ENCODE measurements at places on chromosomes 13 and 19.

DNA sequence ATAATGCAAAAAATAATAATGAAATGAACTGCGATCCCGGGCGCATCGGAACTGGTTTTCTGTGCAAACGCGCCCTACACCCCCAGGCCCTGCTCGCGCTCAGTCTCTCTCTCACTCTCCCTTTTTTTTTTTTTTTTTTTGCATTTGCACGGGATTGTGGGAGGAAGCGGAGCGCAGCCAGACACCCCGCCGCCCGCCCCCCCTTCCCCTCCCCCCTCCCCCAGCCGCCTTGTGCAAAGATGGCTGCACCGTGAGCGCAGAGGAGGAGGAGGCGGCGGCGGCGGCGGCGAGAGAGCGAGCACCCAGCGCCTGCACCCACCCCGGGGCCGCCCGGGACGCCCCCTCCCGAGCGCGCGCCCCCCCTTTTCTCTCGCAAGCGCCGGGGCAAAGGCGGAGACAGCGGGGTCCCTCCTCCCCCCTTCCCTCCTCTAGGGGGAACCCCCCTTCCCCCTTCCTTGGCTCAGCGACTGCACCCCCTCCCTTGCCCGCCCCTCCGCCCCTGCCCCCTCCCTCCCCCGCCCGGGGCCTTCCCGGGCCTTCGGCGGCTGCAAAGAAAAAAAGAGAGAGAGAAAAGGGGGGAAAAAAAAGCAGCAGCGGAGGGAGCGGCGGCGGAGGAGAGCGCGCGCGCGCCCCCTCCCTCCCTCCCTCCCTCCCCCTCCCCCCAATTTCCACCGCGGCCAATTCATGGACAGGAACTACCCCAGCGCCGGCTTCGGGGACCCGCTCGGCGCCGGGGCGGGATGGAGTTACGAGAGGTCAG, at the start of gene PRR12:
PRR12 (plus strand) TSS at position 212 of the 760 bp plus-strand sequence; CDS start at position 685, 473 bp downstream.
- peak; percentile 61 for DNase-seq

DNA sequence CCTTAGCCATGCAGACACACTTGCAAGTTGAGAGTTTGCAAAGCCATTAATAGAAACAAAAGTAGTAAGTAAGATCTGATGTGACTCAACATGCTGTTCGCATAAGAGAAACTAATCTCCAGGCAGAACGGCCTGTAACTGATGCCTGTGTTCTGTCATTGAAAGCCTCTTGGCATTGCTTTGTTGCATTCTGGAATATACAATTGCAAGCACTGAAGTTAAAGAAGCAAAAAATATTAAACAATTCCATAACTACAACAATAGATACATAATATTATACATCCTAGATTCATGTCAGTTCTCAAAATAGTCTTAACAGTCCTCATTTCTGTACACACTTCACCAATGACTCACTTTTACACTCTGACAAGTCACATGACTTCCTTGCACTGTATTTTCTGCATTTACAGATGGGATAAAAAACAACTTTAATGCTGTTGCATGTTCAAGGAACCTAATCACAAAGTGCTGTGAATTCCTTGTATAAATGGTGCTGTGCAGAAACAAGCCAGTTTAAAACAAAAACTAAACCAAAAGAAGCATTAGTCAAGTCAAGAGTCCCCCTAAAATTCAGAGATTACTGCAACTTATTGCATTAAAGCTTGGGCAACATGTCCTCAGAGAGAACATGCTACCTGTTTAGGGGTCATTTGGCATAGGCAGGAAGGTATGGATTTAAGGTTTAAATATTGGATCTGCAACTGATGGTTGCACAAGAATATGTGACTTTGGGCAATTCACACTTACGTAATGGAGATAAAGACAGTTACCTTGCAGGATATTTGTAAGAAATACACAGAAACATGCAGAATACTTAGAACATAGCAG, 79.5 kb upstream of the SERP2 start:
- no peak for DNase-seq

- DNase-seq: no peak
Observed at GRCh38 chr19:29810504-29810871, 1.3 kb upstream of the CCNE1 start.

- no peak for DNase-seq
Observed at GRCh38 chr13:97621631-97622030, 187.7 kb downstream of the RAP2A start.

GRCh38 chr19:4914736-4915501, 5.6 kb downstream of the UHRF1 start:
- DNase-seq: peak; percentile 70

GRCh38 chr19:42378225-42379215, 11.6 kb downstream of the CNFN start:
- DNase-seq: no peak

- no peak for DNase-seq
Observed at GRCh38 chr19:39670998-39671397, 15.3 kb downstream of the LGALS16 start.

GRCh38 chr19:28436320-28436719, 776.6 kb downstream of the UQCRFS1 start:
- no peak for DNase-seq

DNA sequence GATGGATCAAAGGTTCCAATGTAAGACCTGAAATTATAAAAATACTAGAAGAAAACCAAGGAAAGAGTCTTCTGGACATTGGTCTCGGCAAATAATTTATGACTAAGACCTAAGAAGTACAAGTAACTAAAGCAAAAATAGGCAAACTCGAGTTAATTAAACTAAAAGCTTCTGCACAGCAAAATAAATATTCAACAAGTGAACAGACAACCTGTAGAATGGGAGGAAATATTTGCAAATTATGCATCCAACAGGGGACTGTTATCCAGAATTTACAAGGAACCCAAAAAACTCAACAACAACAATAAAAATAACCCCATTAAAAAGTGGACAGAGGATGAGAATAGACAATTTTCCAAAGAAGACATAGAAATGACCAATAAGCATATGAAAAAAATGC, 9.7 kb upstream of the SLAIN1 start:
- no peak for DNase-seq

DNA sequence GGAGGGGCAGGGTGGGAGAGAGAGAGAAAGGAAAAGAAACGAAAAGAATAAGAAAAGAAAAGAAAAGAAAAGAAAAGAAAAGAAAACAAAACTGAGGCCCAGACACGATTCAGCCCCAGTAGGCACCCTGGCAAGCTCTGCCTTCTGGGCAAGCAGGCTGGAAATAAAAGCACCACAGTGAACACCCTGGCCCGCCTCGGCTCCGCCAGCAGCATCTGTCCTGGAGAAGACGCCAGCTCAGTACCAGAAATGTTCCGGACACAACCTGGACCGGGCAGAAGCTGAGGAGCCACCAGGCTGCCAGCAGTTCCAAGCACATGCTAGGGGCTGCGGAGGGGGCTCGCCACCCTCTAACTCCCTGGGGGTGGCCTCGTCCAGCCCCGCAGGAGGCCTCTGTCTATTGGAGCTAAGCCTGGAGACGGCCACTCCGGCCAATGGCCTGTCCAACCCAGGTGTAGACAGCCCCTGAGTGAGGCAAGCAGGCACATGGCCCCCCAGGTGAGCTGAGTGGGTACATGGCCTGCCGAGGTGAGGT, 11.4 kb upstream of the CPAMD8 start:
- DNase-seq: no peak

GRCh38 chr19:13684021-13684420, 80.3 kb upstream of the MRI1 start:
- no peak for DNase-seq

DNA sequence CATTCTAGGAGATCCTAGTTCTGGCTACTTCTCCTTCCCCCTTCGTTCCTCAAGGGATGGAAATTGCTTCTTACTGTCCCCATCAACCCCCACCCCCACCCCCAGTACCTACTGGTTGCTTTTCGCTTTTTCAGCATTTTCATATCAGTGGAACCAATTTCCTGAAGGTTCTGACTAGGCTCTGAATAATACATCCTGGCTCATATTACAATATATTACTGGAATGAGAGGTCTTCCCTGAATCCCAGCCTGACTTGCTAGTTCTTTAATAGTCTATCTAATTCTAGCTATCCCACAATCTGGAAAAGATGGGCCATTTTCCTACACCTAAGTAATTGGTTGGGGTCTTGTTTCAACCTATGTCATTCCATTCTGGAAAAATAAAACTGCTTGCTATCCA, 207.4 kb downstream of the COG6 start:
- DNase-seq: no peak

GRCh38 chr19:5352229-5352763, 11.7 kb upstream of the PTPRS start:
- DNase-seq: no peak

GRCh38 chr13:85864963-85865530, 65.8 kb upstream of the SLITRK6 start:
- DNase-seq: no peak

GRCh38 chr13:110813646-110814624, 100.4 kb downstream of the ING1 start:
- no peak for DNase-seq

- no peak for DNase-seq
Observed at GRCh38 chr13:99975626-99976025, 4.1 kb upstream of the ZIC5 start.

DNA sequence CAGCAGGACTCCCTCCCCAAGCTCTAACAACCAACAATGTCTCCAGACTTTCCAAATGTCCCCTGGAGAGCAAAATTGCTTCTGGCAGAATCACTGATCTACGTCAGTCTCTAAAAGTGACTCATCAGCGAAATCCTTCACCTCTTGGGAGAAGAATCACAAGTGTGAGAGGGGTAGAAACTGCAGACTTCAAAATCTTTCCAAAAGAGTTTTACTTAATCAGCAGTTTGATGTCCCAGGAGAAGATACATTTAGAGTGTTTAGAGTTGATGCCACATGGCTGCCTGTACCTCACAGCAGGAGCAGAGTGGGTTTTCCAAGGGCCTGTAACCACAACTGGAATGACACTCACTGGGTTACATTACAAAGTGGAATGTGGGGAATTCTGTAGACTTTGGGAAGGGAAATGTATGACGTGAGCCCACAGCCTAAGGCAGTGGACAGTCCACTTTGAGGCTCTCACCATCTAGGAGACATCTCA, 6.2 kb upstream of the CEACAM5 start:
- no peak for DNase-seq

- DNase-seq: no peak
Observed at GRCh38 chr13:33860526-33860925, 42.6 kb downstream of the RFC3 start.

- no peak for DNase-seq
Observed at GRCh38 chr19:677201-677600, 1.0 kb downstream of the FSTL3 start.

DNA sequence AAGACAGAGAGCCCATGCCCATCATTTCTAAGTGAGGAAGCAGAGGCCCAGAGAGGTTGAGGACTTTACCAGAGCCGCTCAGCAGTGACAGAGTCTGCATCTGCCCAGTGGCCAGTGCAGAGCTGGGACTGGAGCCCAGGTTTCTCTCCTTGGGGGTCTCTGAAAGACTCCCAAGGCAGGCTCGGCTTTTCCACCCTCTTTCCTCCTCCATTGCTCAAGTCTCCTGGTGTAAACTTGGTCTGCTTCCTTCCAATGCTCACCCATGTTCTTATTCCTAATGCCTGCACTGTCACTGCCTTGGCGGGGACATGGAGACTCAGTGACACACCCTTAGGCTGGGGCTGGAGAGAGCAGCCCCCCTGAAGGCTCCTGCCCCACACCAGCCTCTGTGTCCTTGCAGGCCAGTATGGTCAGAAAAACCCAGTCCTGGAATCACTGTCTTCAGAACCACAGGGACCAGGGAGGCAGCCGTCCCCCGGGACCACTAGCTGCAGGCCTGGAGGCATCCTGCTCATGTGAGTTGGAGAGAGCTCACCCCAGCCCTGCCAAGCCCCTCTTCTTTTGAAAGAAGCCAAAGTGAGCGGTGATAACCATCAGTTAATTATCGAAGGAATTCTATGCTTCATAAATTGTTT, 211.0 kb upstream of the ZNF536 start:
- no peak for DNase-seq

DNA sequence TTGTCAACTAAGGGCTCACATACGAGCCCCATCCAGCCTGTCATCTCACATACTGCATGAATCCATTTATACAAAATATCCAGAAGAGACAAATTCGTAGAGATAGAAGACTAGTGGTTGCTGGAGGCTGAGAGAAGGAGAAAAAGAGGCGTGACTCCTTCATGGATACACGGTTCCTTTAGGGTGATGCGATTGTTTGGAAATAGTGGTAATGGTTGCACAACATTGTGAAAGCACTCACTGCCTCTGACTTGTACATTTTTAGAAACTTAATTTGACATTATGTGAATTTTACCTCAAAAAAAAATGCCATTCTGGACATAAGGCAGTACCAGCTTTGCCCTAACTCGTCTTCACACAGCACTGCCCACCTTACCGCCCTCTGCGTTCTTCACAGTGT, 27.3 kb downstream of the IGFL1 start:
- DNase-seq: no peak

DNA sequence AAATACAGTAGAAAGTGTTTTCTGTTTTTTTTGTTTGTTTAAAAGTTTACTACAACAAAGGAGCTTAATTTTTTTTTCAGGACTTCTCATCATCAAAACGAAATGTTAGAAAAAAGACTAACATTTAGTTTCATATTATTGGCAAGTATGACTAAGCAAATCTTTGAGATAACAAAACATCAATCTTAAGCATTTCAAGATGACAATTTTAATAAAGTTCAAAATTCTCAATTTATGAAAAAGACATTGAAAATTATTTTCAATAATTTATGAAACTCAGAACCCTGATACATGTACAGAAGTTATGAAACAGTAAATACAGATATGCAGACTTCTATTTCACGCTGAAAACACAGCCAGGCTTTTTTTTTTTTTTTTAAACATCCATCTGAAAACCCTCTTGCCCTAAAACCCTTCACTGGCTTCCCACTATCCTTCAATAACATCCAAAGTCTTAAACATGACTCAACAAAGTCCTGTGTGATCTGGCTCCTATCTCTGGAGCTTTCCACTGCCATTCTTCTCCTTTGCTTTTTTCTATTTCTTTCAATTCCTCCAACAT, 3.9 kb downstream of the RBM26 start:
- DNase-seq: no peak

GRCh38 chr13:33785384-33785783, 32.6 kb upstream of the RFC3 start:
- no peak for DNase-seq

DNA sequence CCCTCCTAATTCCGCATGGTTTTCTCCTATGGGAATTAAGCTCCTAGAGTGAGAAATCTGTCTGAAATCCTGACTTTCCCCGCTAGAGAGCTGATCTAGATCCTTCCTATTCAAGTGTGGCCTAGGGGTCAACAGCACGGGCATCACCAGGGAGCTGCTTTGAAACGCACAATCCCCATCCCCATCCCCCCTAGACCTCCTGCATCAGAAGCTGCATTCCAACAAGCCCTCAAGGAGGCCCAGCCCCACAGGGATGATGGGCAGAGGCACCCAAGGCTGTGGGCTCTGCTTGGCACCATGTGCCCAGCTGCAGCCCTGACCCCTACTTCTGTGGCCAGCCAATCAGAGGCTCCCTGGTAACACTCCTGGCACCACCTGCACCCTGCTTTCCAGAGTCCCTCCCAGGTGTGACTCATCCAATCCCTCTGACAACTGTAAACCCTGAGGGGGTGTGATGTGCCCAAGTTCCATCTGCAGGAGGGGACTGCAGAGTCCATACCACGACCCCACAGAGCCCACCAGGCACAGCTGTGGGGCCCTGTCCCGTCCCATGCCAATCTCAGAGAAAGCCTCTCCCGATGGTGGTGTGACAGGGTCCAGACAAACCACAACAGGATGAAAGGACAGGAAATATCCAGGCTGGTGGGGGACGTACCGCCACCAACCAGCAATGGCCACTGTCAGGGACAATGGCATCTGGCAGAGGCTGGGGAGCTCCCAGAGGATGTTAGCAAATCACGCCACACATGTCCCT, 19.8 kb upstream of the SLC35E1 start:
- DNase-seq: no peak

- DNase-seq: no peak
Observed at GRCh38 chr13:67023130-67023876, 206.8 kb downstream of the PCDH9 start.

Data from stimulated activated CD8-positive, alpha-beta memory T cell treated with anti-CD3 and anti-CD28 coated beads, Interleukin-4, amount 100 ng/mL, for 4 hours (primary cell).